ENCODE measurements at places on chromosomes 5 and 9.

- no peak for DNase-seq
Measured at GRCh38 chr5:168642019-168642418, 62.9 kb upstream of the PANK3 start.

GRCh38 chr5:81786991-81787390 is 36.1 kb upstream of the SSBP2 start:
- no peak for DNase-seq

- no peak for DNase-seq
Measured at GRCh38 chr9:109791747-109792146, 11.7 kb downstream of the PALM2AKAP2 start.

DNA sequence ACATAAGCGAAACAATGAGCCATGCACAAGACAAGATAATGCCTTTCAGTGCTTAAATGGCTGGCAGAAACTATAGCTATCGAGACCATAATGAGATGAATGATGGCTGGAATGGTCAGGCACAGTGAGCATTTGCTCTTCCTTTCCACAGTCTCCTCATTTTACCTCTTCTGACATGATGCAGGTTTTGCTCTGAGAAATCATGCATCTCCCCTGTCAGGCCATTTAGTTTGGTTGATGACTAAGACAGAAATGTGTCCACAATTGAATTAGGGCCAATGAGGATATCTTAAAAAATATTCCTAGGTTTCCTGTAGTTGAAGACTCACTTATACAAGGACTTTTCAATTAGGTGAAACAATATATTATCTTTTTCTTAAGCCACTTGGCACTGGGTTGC is 475.1 kb downstream of the TMEM232 start:
- DNase-seq: no peak

GRCh38 chr5:11514705-11515432 is 389.4 kb downstream of the CTNND2 start:
- no peak for DNase-seq

GRCh38 chr5:31392061-31392460 is 139.8 kb downstream of the DROSHA start:
- no peak for DNase-seq

DNA sequence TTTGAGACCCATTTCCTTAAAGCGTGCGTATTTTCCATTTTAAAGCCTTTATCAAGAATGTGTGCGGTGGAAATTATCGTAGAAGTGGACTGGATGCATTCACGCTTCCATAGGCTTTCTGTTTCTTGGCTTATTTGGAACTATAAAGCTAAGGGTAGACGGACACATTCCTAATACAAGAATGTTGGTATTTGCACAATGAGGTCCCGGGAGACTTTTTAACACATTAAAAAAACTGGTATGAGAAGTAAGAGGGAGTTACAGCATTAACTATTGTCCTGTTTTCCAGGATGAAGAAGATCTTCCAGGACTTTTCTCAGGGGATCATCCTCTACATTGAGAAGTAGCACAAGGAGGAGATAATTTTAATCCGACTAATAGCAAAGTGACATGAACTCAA is 653.0 kb downstream of the MTRR start:
- DNase-seq: no peak

GRCh38 chr5:79025054-79025472 is 40.0 kb upstream of the ARSB start:
- peak; percentile 47 for DNase-seq

DNA sequence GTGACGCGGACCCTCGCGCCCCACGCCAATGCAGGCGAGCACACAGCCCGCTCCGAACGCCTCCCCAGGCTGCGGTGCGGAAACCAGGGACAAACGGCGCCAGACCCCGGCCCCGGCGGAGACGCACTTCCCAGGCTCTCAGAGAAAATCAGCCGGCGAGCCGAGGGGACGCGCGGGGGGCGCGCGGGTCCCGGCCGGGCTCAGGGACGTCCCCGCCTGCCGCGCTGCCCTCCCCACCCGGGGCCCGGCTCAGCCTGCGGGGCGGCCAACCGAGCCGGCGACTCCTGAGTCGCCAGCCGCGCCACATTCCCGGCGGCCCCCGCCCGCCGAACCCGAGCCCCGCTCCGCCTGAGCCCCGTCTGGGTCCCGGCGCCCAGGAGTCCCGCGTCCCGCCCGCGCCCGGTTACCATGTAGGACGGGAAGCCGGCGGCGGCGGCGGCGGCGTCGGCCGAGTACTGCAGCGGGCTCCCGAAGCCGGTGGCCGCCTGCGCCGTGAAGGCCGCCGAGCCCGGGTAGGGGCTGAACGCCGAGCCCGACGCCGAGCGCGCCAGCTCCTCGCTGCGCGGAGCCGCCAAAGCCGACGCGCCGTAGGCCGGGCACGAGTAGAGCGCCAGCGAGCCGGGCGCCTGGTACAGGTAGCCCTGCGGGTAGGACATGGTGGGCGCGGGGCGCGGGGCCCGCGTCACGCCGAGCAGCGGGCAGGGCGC is 566 bp downstream of the IRX2 start:
- no peak for DNase-seq

DNA sequence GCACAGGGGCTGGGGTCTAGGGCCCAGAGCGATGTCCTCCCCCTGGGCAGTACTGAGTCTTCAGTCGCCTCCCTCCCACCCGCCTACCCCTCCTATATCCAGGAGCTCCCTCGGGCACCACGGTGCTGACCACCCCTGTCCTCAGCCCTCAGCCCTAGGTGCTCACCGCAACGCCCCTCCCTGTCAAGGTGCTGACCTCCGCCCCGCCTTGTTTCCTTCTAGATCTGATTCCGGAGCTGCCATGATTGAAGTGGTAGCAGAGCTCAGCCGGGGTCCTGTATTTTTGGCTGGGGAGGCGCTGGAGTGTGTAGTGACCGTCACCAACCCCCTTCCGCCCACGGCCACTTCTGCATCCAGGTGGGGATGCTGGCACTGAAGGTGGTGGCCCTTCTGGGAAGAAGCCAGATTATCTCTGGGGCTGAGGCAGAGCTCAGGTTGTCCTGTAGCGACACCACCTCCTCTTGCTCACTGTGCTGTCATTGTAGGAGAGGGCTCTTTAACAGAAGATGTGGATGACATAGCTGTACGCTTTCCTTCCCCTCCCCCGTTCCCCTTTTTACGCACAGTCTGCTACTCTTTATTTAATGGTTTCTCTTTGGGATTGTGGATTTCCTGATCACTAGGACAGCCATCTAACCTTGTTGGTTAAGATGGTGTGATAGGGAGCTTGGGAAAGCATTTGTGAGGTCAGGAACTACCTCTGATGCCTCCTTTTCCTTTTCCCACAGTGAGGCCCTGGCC is 598 bp downstream of the RGP1 start:
- no peak for DNase-seq

GRCh38 chr5:113195251-113195650 is 218.7 kb downstream of the DCP2 start:
- DNase-seq: no peak

DNA sequence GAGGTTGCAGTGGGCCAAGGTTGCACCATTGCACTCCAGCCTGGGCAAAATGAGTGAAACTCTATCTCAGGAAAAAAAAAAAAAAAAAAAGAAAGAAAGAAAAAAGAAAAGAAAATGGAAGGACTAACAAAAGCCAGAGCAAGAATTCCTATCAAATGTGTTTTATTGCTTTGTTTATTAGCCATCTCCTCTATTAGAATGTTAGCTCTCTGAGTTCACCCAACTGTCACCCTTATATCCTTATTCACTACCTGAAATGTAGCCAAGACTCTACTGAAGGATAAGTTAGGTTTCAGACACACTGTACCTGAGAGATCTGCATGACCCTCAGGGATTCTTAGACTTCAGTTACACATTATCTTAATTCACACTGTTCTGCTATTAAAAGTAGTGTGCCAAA is 177.9 kb downstream of the MAPKAP1 start:
- no peak for DNase-seq

DNA sequence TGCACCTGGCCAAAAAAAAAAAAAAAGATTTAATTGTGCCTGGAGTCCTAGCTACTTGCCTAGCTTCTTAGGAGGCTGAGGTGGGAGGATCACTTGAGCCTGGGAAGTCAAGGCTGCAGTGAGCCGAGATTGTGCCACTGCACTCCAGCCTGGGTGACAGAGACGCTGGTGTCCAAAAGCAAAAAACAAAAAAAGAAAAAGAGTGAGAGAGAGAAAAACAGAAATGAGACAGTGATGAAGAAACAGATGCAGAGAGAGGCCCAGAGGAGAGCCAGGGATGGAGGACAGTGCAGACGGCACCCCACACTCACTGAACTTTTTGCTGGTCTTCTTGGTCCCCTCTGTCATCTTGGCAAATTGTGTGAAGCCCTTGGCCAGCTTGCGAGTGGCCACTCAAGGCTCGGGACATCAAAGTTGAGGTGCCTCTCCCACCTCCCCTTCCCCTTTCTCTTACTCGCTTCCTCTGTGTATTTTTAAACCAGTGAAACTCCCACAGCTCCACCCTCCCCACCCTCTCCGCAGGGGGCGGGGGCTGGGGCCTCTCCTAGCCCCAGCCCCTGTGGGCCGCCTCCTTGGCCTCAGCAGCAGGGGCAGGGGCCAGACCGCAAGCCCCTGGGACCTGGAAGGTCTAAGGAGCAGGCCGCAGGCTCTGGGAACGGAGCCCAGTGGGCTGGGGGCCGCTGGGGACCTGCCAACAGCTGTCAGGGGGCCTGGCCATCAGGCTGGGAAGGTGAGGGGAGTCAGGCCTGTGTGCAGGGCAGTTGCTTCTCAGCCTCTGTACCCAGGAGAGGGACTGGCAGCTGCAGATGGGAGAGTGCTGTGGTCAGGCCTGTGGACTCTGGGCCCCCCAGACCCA is at the start of gene SH2D3C:
TSS of gene SH2D3C (minus strand) at position 387 of the 856 bp plus-strand sequence. CDS start at position 348, 39 bp downstream.
- no peak for DNase-seq

DNA sequence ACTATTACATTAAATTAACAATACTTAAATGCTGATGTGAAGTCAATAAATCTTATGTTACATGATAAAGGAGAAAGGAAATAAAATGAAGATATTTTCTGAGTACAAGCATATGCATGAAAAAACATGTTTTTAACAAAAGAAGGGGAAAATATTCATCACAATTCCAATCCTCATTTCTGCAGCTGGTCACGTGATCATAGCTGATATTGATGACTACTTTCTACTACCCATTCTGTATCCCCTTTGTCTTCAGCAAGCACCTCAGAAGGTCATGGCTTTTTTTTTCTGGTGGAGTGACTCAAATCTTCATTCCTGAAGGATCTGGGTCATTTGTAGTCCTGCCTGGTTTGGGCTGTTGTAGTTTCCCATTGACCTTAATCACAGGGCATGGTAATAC is 90.9 kb downstream of the CDO1 start:
- no peak for DNase-seq

GRCh38 chr9:29830821-29831220 is 2257.5 kb upstream of the C9orf72 start:
- no peak for DNase-seq

GRCh38 chr9:130833031-130833990 is 1.7 kb upstream of the ABL1 start:
- DNase-seq: peak; percentile 24

DNA sequence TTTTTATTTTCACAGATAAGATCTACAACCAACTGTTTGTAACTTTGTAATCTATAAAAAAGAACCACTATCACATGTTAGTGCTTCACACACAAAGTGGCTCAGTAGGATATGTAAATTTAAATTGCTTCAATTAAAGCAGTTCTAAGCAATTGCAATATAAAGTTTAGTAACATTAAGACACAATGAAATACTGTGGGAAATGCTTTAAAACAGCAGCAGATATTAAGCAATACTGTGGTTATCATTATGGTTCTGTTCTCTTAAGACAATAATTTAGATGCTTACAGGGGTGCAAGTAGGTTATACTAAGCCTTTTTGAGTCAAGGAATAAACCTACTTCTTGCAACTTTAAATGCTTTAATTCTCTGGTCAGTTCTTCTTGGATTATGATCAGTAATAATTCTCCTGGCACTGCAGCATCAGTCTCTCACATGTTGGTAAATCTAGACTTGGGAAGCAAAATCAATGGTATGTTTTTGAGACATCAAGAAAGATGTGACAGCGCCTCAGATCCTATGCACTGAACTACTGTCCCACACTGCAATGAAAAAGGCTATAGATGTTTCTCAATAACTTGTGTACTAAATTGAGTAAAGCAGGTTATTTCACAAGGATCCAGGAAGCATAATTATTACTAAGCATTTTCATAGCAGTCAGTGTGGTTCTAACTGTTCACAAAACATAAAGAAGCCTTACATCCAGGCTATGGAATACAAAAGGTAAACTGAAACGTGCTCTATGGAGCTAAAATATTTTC is 338.7 kb upstream of the PDE4D start:
- DNase-seq: no peak

- peak; percentile 32 for DNase-seq
Measured at GRCh38 chr5:153496835-153497234, 6.4 kb downstream of the GRIA1 start.

DNA sequence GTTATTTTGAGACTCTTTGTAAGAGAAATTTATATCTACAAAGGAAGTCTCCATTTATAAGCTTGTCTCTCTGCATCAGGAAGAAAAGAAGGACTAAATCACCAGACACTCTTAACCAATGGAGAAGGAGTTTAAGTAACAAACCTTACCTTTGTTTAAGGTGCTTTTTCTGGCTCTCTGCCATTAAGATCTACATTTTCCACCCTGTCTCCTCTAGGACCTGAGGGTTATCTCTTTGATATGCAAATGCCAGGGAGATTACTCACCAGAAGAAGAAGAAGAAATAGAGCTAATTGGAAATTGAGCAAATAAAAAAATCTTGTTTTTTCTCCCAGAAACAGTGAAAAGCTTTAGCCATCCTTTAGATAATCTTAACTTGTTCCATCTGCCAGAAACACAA is 60.9 kb downstream of the CDKN2A start:
- DNase-seq: no peak

DNA sequence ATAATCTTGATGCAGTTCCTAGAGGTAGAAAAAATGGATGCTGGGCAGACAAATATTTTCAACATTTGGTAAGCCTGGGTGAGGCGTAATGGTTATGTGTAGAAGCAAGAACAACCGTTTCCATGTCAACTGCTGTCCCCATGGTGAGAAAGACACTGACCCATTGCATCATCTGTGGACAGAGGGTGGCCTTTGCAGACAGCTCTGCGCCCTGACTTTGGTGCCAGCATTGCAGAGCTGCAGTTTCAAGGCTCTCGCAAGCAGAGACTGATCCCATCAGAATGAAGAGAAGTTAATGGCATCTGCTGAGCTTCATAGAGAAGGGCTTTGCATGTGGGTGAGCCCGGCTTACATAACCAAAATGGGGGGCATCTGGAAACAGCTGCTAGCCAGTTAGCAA is 179.0 kb upstream of the ADRA1B start:
- no peak for DNase-seq

GRCh38 chr5:172550096-172550765 is 90.8 kb upstream of the NEURL1B start:
- DNase-seq: no peak

GRCh38 chr5:122730456-122730855 is 44.4 kb upstream of the SNX2 start:
- DNase-seq: no peak

All from fibroblast of the conjunctiva (primary cell).